Esophagus squamous epithelium (tissue), 5 donors: ENCODE measurements at places on chromosomes 13 and 19.

DNA sequence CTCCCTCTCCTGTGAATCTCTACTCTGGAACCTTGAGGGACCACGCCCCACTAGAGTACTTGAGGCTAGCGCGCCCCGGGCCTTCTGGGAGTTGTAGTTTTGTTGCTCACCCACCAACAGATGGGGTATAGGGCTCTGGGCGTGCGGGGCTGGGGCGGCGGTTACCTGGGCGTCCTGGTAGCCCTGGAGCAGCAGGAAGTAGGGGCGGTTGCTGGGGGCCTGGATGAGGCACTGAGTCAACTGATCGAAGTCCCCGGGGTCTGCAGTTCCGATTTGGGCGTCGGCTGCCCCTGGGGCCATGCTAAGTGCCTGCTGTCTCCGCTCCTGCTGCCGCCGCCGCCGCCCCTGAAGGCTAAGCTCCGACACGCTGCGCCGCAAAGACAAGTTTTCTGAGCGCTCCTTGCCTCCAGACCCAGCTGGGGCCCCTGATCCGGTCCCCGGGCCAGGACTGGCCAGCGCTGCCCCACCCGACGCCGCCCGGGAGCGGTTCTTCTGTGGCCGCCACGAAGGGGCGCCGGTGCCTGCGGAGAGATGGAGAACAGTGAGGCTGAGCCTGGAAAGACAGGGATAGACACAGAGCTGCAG, 5.3 kb downstream of the RASIP1 start:
- no peak for DNase-seq

GRCh38 chr19:50607874-50608785, 31.6 kb downstream of the SYT3 start:
- no peak for DNase-seq

GRCh38 chr13:29924482-29925350, 74.3 kb upstream of the UBL3 start:
- DNase-seq, result no peak

- DNase-seq, result no peak
These were observed 4.3 kb upstream of the FBXO17 start for GRCh38 chr19:38979812-38980211.

DNA sequence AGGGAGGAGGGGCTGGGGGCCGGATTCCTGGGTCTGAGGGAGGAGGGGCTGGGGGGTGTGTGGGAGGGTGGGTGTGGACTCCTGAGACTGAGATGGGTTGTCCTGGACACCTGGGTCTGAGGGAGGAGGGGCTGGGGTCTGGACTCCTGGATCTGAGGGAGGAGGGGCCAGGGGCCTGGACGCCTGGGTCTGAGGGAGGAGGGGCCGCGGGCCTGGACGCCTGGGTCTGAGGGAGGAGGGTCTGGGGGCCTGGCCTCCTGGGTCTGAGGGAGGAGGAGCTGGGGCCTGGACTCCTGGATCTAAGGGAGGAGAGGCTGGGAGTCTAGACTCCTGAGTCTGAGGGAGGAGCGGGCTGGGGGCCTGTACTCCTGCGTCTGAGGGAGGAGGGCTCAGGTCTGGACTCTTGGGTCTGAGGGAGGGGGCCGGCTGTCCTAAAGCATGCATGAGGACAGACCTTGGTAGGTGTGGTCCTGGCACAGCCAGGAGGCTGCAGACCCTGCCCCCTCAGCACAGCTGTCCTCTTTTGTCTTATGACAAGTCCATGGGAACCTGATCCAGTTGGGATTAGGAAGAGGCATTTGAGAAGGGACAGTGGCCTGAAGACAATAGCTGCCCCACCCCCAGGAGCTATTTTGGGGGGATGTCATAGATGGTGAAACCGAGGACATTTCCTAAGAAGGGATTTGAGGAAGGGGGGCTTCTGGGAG, 1.3 kb downstream of the TNNT1 start:
- DNase-seq, result no peak
